ENCODE measurements at places on chromosomes 3 and 15.

GRCh38 chr3:102301155-102301880, 133.5 kb upstream of the ZPLD1 start:
- DNase-seq = no peak

DNA sequence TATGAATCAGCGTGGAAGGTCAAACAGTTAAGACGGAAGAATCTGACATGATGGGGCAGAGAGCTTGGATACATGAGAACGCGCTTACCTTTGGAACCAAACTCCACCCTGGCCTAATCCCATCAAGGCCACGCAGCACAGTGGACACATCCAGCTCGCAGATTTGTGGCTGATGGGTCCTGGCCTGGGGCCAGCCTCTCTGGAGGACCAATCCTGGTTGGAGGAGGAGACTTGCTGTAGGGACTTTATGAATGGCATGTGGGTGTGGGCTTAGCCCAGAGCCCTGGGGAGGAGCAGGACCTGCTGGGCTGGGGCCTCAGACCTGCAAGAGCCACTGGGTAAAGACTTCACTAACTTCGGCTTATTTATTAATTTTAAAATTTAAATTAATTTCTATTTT, 73.4 kb upstream of the ANKRD34C start:
- no peak for DNase-seq

DNA sequence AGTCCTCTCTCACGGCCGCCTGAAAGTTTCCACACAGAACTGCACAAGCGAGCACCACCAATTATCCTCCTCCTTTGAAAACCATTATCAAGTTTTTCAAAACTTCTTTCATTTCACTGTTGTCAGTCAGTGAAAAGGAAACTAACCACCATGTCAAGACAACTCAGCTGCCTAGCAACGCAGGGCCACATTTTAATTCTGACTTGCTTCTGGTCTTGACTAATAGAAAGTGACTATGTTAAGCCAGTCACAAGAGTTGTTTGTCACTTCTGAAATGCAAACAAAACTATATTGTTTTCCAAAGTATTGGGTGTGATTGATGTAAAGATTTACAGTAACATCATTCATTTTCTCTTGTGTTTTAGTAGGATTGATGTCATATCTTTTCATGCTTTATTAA, 612.8 kb upstream of the AGTR1 start:
- DNase-seq = no peak

- DNase-seq = peak; percentile 50
These were observed 223.0 kb upstream of the LYSMD4 start for GRCh38 chr15:99956022-99956775.

- peak; percentile 42 for DNase-seq
These were observed 257.3 kb downstream of the XXYLT1 start for GRCh38 chr3:195013411-195014361.

DNA sequence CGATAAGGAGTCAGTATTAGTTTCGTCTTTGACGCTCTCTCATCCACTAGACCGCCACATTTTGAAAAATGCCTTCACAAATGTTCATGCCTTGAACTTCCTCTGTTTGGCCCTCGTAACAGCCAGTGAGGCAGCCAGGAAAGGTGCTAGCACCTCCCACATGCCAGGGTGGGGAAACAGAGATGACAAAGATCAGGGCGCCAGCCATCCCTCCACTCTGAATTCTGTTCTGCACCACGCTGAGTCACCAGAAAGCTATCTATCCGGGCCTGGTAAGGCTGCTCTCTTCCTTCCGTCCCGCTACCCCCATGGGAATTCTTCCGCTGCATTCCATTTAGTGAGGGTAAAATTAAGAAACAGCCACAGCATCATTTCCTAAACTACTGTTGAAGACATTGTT, 31.3 kb upstream of the BCL2L10 start:
- no peak for DNase-seq

- no peak for DNase-seq
These were observed 493.4 kb upstream of the ALCAM start for GRCh38 chr3:104873331-104873730.

- DNase-seq = no peak
These were observed 2.5 kb downstream of the MOBP start for GRCh38 chr3:39469945-39470344.

DNA sequence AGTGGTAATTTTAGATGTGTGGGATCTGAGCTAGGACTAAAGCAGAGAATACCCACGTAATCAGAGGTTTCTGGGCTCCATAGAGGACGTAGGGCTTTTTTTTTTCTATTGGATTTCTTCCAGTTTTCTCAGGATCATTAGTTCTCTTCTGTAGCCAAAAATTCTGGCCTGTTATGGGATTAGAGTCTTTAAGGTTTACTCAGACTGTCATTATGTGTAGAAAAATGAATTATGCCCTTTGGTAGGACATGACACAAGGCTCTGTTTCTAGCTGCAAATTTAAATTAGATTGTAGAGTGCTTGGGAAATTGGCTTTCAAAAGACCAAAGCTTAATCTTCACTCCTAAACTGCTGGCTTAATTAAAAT, 1.9 kb downstream of the SETD5 start:
- DNase-seq = no peak

DNA sequence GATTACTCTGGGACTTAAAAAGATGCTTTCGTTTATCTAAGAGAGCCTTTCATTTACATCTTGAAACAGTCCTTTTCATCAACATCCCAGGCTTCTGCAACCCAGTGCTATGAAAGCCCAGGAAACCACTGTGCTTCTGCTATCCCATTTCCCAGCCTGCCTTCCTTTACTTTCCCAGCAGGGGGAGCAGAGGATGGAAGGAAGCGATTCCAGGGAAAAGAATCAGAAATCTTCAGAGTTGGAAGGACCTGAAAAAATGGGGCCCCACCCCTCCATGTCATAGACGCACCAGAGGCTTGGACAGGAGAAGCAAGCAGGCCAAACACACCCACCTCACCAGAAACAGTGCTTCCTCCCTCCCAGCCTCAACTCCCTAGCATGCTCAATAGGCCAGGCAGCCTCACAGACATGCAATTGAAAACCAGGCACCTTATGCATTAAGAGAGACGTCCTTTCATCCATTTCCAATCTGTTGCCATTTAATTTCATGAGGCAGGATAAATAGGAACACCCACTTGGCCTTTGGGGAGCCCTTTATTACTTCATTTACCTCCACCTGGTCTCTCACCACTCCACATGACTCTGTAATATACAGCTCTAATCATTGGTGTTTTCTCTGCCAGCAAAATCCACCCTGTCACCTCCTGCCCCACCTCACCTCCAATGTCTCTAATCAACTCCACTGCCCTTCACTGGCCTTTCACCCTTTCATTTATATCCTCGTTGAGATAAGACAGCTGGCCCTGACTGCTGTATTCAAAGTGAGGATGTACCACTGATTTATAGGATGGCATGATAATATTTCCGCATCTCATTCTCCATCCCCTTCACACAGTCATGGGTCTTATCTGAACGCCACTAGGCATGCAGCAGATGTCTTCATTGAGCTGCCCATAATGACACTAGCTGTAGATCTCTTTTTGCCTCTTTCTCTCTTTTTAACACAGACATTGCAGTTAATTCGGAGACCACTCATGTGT, 583.9 kb downstream of the NTRK3 start:
- no peak for DNase-seq

DNA sequence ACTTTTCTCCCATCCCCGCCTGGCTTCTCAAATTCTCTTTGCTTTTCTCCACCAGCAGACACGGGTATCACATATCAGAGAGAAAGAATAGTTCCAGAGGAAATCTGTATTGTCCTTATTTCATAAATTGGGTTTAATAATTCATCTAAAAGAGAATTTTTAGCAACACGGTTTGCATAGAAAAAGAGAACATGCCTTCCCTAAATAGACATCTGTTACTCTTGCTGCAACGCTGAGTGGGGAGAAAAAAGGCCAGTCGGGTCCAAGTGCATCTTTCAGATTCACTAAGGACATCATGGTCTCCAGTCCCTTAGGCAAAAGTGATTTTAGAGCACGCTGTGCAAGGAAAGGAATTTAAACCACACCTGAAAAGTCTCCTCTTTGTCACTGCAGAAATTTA, 201.3 kb downstream of the ABHD5 start:
- no peak for DNase-seq

DNA sequence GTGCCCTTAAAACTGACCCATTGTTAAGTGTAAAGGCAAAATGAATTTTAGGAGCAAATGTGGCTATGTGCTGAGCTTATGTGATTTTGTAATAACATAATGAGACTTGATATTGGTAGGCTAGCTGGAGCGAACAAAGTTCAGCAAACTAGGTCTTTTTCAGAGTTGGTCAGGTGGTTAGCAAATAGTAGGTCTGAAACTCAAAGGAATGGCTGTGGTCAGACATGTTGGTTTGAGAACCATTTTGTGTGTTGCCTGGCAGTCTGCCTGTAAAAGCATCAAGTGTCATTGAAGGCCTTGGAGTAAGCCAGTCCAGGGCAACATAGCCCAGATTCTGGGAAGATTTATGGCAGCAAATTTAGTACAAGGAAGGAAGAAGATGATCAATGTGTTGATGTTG, 16.4 kb downstream of the FBXO22 start:
- DNase-seq = no peak

DNA sequence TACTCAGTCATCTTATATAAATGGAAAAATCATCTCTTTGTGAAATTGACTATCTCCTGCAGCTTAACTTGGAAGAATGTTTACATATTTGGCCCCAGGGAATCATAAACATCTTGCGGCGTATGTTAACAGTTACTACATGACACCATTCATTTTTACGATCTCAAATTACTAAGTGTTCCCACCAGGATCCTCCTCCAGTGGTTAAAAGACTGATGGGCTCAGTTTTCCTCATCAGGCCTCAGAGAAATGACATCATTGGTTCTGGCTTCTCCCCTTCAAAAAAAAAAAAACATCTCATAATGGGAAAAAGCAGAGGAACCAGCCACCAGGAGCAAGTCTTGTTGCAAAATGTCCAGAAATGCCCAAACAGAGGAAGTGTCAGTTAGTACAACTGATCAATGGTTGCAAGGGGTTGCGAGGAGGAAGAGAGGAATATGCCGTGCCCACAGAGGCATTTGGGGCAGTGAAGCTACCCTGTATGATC, 70.5 kb upstream of the LIPC start:
- DNase-seq = no peak

- peak; percentile 62 for DNase-seq
These were observed 53.0 kb upstream of the PCSK6 start for GRCh38 chr15:101542306-101543025.

- DNase-seq = no peak
These were observed 199.3 kb downstream of the FEZF2 start for GRCh38 chr3:62173939-62174515.

DNA sequence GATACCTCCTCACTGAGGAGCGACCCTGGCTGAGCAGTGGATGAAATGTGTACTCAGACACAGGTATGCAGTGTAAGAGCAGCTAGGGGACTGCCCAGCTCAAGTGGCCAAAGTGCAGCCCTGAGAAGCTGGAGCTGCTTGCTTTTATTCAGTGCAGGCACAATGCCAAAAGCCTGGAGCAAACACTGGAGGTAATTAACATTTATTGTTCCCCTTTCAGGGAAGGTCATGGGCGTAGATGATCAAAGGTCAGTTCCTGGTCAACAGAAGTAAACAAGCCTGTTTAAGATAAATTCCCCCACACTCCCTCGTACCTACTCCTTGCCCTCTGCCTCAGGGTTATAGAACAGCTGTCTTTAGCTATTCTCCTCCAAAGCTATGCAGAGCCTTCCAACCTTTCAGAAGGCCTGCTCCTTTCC, 17.5 kb downstream of the PLA2G4F start:
- peak; percentile 30 for DNase-seq

DNA sequence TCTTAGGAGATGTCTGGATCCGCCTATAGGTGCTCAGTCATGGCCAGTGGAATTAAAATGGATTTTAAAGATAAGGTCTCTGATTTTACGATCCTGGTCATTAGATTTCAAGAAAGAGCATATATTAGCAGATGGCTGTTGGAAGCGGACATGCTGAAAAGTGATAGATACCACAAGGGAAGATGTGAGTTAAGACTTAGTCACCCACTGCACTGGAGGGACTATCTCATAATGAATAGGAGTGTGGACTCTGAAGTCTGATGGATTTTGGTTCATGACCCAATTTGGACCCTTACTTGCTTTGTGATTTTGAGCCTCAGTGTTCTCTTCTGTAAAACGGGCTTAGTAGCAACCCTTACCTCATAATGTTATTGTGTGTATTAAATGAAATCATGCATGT, 214.7 kb downstream of the CHST2 start:
- no peak for DNase-seq

- no peak for DNase-seq
These were observed 455 bp upstream of the ABHD17C start for GRCh38 chr15:80694611-80695098.

DNA sequence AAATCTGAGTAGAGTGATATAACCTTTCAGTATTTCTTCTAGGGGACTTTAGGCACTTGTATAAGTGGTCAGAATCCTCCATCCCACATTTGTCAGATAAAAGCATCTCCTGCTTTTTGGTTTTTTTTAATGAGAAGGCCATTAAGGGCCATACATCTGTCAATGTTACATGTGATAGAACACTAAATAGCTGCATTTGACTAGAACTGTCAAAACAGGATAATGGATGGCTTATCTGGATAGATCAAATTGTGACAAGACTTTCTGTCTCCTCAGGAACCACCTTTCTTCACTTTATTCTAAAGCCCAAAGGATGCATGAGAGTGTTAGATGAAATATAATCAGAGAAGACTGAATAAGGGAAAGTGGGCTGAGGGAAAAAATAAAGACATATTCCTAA, 533.4 kb upstream of the TGFBR2 start:
- DNase-seq = no peak

GRCh38 chr3:144556392-144556791, 584.8 kb downstream of the DIPK2A start:
- DNase-seq = no peak

- DNase-seq = no peak
These were observed 1.7 kb downstream of the SEC13 start for GRCh38 chr3:10319251-10319650.

DNA sequence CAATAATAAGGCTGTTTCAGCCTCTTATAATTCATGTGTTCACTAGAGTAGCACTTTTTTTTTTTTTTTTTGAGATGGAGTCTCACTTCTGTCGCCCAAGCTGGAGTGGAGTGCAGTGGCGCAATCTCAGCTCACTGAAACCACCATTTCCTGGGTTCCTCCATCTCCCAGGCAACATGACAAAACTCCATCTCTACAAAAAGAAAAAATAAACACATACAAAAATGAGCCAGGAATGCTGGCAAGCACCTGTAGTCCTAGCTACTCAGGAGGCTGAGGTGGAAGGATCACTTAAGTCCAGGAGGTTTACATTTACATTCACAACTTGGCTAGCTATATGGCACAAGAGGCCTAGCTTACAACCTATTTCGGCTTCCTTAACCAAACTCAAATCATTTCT, 6.8 kb downstream of the USP4 start:
- no peak for DNase-seq

All from sigmoid colon (tissue), 7 donors.